WERI-Rb-1 (cell line): ENCODE measurements at places on chromosomes 6 and 20.

GRCh38 chr6:112717401-112717800 is 370.3 kb downstream of the RFPL4B start:
- DNase-seq: no peak

DNA sequence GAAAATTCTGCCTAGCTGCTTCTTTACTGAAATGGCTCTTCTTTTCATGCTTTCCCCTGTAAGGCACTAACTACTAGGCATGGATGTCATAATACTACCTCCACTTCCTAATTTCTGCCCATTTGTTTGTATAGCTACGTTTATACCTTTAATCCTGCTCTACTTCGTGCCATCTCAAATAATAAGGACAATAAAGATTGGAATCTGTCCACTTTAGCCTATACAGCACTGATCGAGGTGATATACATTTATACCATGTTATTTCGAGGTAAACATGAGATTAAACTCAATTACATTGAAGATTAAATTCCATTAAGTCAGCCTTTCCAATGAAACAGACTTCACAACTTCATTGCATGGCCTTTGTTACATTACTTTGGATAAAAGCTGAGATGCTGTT is 390.6 kb upstream of the MARCKS start:
- no peak for DNase-seq

DNA sequence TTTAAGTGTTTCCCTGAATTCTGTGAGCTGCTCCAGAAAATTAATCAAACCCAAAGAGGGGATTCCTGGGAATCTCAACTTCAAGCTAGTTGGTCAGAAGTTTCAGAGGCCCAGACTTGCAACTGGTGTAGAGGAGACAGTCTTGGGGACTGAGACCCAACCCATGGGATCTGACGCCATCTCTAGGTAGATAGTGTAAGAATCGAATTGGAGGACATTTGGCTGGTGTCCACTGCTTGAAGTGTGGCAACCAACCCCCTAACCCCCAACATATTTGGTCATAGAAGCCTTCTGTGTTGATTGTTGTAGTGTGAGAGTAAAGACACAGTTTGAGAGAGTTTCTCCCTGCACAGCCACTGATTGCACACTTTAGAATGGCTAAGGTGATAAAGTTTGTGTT is 103.5 kb upstream of the CARMIL1 start:
- no peak for DNase-seq

GRCh38 chr6:132590362-132590761 is 821 bp upstream of the TAAR5 start:
- DNase-seq: no peak

DNA sequence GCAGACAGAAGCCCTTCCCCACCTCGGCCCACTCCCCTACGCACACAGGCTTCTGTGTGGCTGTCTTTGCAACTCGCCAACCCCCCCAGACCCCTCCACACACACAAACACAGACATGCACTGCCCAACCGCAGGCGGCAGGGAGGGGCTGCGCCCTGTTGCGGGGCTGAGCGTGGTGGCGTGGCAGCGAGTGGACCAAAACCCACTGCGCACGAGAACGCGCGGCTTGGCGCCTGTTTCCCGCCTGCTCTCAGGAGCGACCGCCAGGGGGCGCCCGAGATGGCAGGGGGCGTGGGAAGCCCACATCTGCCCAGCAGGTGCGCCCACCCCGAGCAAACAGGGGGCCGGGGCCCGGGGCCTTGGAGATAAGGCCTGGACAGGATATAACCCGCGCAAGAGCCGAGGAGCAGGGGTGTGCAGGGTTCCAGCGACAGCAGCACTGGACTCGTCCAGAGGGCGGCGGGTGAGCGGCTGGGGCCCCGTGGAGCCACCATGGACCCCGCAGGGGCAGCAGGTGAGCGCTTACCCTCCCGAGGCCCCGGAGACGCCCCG is at the start of gene RBPJL:
Gene RBPJL, plus strand, starts transcription at position 410 of the 552 bp plus-strand sequence. Its CDS starts 83 bp downstream, at position 493.
- no peak for DNase-seq

- no peak for DNase-seq
Observed at GRCh38 chr20:51371720-51372119, 170.8 kb downstream of the NFATC2 start.

- no peak for DNase-seq
Observed at GRCh38 chr6:113644861-113645575, 212.1 kb upstream of the MARCKS start.
